Epithelial cell of proximal tubule (primary cell): ENCODE measurements at places on chromosomes 3 and 15.

GRCh38 chr3:196323016-196323415 lies 5.0 kb upstream of the DYNLT2B start:
- no peak for DNase-seq

DNA sequence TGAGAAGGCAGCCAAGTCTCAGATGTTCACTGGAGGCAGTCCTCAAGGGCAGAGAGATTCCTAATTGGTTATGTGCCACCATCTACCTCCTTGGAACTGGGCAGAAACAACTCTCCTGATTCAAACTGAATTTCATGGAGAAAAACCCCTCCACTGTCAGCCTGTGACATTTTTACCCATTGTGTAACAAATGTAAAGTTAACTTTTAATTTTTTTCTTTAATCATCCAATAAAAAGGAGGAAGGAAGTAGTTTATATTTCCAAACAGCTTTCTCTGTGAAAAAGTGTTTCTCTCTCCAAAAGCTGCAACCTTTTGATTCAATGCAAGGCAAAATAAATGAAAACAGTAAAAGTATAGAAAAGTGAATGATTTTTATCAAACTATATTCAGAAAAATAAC lies 510 bp upstream of the COLQ start:
- DNase-seq = no peak

DNA sequence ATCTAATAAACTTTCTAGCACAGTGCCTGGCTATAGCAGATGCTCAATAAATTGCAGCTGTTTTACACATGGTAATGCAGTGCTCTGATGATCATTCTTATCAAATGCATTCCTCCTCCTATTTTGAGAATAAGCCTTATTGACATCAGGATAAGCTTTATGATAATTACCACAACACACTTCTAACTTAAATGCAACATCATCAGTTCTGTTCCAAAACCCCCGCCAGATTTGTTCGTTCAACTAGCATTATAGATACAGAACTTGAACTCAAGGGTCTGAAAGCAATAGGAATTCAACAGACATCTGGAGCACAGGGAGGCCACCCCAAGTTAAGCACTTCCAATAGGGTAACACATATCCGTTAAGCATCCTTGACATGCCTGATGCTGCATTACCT lies 684.4 kb upstream of the LMCD1 start:
- DNase-seq = no peak

- DNase-seq = no peak
Measured at GRCh38 chr3:66035763-66036477, 2.8 kb downstream of the MAGI1 start.

GRCh38 chr3:88005066-88005465 lies 53.7 kb downstream of the CGGBP1 start:
- DNase-seq = no peak

GRCh38 chr3:169895072-169895471 lies 16.3 kb upstream of the SAMD7 start:
- DNase-seq = no peak

DNA sequence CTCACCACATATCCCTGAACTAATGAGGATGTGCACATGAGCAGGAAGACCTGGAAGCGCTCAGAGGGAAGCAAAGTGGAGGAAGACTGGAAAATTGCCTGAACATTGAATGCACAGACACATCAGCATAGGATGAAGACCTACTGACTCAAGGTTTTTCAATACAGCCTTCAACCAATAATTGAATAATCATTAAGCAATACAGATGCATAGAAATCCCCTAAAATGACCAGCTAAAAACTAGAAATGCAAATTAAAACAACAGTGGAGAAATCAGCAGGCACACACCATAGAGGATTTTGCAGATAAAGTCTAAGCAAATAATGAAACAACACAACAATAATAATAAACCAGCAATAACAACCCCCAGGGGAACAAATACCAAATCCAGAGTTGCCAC lies 80.4 kb downstream of the CEP152 start:
- DNase-seq = no peak

DNA sequence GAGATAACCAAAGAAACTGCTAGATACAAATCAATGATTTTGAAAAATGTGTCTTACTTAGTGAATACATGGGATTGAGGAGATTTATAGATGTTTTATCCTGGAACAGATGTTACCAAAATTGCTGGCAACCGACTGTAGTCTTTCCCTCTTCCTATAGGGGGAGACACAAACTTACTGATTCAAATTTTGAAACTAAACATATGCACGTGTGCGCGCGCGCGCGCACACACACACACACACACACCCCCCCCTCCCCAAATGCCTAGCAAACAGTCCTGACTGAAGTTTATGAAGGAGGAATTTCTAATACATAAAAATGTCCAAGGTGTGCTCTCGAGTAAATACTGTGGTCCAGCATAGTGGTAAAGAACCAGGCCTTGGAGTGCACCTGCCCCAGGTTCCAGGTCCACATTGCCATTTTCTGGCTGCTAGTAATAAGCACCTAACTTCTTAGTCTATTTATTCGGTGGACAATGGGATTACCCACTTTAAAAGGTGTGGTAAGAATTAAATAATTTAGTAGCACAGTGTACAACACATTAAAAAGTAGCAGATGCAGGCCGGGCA lies 18.5 kb upstream of the C3orf62 start:
- DNase-seq = no peak

DNA sequence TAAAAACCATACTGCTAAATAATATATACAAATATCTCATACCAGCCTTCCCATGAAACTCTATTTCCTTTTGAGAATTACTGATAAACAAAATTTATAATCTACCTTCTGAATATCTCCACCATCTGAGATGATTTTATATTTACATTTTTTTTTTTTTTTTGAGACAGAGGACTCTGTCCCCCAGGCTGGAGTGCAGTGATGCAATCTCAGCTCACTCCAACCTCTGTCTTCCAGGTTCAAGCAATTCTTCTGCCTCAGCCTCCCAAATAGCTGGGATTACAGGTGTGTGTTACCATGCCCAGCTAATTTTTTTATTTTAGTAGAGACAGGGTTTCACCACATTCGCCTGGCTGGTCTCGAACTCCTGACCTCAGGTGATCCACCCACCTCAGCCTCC lies 42.8 kb upstream of the IGF2BP2 start:
- no peak for DNase-seq

GRCh38 chr3:184632551-184633236 lies 71.1 kb downstream of the EPHB3 start:
- DNase-seq = no peak

- DNase-seq = no peak
Measured at GRCh38 chr3:188567478-188568195, 413.7 kb downstream of the LPP start.

- DNase-seq = no peak
Measured at GRCh38 chr3:127426444-127427153, 138.8 kb upstream of the PRR20G start.

DNA sequence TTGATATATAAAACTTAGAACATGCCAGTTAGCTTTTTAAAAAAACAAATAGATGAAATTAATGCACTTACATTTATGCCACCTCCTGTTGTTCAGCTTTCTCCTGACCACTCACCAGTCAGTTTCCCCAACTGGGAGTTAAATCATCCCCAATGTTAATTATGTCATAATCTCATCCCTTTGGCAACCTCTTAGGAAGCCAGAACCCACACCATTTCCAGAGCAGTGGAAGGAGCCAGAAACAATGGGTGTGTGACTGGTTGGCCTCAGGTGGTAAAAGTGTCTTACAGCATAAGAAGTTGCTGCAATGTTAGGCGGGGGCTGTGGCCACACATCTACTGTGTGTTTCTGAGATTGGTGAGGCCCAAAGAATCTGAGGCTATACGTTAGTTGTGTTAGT lies 46.5 kb upstream of the MITF start:
- DNase-seq = no peak

GRCh38 chr3:187027531-187028278 lies 97.4 kb downstream of the ST6GAL1 start:
- no peak for DNase-seq
